ENCODE measurements at places on chromosomes 12 and 14. TPM values are rescaled to one million over a fixed set of nuclear protein-coding genes. Genes with fewer than 3 reads are reported as not detected.

TGM1 gene
- 11.4 TPM for total RNA-seq

DPF3 gene
- total RNA-seq = 3.7 TPM

NRXN3 gene
- total RNA-seq = not detected

KRT81 gene
- total RNA-seq = not detected

PAH gene
- 0.25 TPM for total RNA-seq

ALDH1L2 gene
- 0.32 TPM for total RNA-seq

CD163 gene
- total RNA-seq = 1.1 TPM

BTBD6 gene
- 36.1 TPM for total RNA-seq

TC2N gene
- 10.4 TPM for total RNA-seq

MANSC1 gene
- 0.73 TPM for total RNA-seq

LRRC10 gene
- total RNA-seq = not detected

DNA sequence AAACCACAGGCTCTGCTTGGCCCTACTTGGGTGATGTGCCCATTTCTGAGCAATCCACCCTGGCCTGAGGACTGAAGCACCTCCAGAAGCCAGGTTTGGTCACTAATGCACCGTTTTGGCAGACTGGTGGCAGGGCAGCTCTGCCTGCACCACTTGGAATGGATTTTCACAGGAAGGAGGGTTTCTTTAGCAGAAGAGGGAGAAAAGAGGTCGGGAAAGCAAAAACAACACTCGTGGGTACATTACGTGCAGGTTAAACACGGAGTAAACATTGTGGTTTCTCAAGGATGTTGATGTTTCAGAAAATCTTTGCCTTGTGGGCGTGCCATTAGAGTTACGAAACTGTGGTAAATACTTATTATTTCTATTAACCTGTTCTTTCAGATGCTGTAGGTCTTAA lies 70.8 kb downstream of the KCNA5 start:
- DNase-seq = no peak
- no peaks in the 10 kb centered on the region for H3K27me3 ChIP-seq
- H3K27ac ChIP-seq = no peak overlapping the region
- no peaks in the 10 kb centered on the region for H3K4me1 ChIP-seq
- no peak overlapping the region for H3K4me3 ChIP-seq
- no peaks in the 10 kb centered on the region for H3K36me3 ChIP-seq

DNA sequence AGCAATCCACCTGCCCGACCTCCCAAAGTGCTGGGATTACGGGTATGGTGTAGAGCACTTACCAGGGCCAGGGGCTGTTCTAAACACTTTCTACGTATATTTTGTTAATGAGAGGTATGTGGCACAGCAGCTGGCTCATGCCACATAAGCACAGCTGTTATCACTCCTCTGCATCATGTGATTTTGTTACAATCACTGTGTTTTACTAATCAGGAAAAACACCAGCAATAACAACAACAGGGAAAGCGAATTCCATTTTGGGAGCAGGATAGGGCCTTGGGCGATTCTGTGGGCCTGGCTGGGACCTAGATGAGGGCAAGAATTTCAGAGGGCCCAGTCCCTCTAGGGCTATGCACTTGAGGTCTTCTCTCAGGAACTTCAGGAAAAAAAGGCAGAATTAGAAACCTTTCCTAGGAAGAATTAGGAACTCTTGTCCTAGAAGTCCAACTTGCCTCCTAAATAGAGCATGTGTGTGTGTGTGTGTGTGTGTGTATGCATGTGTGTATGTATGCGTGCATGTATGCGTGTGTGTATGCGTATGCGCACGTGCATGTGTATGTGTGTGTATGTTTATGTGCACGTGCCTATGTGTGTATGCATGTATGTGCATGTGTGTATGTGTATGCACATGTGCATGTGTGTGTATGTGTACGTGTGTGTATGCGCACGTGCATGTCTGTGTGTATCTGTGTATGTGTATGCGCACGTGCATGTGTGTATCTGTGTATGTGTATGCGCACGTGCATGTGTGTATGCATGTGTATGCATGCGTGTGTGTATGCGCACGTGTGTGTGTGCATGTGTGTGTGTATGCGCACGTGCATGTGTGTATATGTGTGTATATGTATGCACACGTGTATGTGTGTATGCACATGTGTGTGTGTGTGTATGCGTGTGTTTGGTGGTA lies 41.8 kb upstream of the CORO1C start:
- no peak overlapping the region for H3K4me3 ChIP-seq
- DNase-seq = no peak
- peaks cover 15% of the 10 kb centered on the region for H3K4me1 ChIP-seq
- H3K27ac ChIP-seq = no peak overlapping the region
- no peaks in the 10 kb centered on the region for H3K27me3 ChIP-seq
- H3K36me3 ChIP-seq = no peaks in the 10 kb centered on the region

- H3K27ac ChIP-seq = no peak overlapping the region
- peaks cover 5% of the 10 kb centered on the region for H3K27me3 ChIP-seq
- no peaks in the 10 kb centered on the region for H3K36me3 ChIP-seq
- no peaks in the 10 kb centered on the region for H3K4me1 ChIP-seq
These were observed 5.9 kb downstream of the GPRC5A start for GRCh38 chr12:12897302-12897701.

DNA sequence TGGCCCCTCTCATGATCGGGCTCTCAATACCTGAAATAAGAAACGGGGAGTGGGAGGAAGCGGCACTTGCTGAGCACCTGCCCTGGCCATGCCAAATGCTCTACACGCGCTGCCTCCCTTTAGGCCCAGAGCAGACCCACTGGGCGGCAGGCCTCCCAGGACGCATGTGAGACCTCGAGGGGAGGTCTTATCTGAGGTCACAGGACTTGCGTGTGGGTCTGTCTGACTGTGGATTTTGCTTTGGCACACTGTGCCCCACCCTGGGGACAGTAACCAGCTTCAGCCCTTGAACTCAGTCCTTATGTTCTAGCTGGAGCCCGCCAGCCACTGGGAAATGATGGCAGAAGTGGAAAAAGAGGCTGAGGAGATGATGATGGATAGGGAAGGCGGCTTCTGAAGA lies 91.8 kb downstream of the RBM19 start:
- H3K27me3 ChIP-seq = no peaks in the 10 kb centered on the region
- no peak overlapping the region for H3K4me3 ChIP-seq
- H3K4me1 ChIP-seq = no peaks in the 10 kb centered on the region
- no peak overlapping the region for H3K27ac ChIP-seq
- H3K36me3 ChIP-seq = no peaks in the 10 kb centered on the region
- no peak for DNase-seq

DNA sequence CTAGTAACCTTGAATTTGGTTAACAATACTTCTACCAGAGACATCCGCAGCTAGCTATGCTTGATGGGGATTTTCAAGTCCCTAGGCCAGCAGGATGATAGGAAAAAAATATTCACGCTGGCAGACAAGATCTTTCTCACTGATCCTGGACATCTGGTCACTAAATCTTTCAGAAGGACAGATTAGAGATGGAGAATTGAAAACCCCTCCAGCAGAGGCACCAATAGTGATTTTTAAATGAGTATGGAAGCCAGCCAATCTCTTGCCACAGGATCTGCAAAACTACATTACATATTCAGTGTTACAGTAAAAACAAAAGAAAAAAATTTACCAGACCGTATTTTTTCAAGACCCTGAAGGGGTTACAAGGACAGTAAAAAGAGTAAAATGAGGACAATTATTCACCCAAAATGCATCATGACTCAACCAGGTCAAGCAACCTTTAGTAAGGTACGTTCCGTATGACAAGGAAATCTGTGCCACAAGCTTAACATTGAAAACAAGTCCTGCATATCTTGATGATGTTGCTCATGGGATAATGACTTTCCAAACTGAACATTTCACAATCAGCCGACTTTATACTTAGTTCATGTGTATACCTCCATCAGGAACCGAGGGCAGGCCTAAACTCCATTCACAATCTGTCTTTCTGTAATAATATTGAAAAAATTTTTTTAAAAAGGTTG lies 239.5 kb downstream of the GXYLT1 start:
- DNase-seq = no peak
- no peaks in the 10 kb centered on the region for H3K36me3 ChIP-seq
- H3K27me3 ChIP-seq = no peaks in the 10 kb centered on the region
- no peaks in the 10 kb centered on the region for H3K4me1 ChIP-seq

- H3K27me3 ChIP-seq = no peaks in the 10 kb centered on the region
- H3K4me1 ChIP-seq = no peaks in the 10 kb centered on the region
- no peak overlapping the region for H3K4me3 ChIP-seq
- DNase-seq = no peak
- no peak overlapping the region for H3K27ac ChIP-seq
- H3K36me3 ChIP-seq = no peaks in the 10 kb centered on the region
These were observed 11.6 kb downstream of the WNT5B start for GRCh38 chr12:1640328-1641234.

DNA sequence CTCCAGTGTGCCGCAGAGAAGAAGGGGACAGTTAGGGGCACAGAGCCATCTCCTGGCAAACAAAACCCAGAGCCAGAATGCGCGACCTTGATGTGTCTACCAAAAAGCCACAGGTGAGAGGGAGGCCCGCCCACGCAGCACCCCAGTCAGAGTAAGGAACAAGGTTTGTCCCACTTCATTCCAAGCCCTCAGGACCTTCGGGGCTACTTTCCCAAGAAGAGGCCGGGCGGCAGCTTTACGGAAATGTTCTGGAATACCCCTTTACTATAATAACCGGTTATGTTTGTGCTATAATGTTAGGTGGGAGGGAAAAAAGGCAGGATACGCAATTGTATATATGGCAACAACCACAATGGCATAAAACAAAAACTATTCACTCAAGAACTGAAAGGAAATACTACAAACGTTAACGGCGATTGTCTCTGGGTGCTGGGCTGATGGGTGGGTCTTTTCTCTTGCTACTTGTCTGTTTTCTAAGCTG lies 12.3 kb downstream of the CCDC88C start:
- H3K4me1 ChIP-seq = peaks cover 80% of the 10 kb centered on the region
- H3K27me3 ChIP-seq = no peaks in the 10 kb centered on the region
- no peak for DNase-seq
- no peak overlapping the region for H3K27ac ChIP-seq

- no peaks in the 10 kb centered on the region for H3K27me3 ChIP-seq
- H3K36me3 ChIP-seq = no peaks in the 10 kb centered on the region
- no peak overlapping the region for H3K4me3 ChIP-seq
- no peak for DNase-seq
These were observed 76.5 kb upstream of the AMIGO2 start for GRCh38 chr12:47156167-47156736.

GRCh38 chr12:56001487-56002100 lies 4.5 kb downstream of the SUOX start:
- no peak overlapping the region for H3K4me3 ChIP-seq
- no peak overlapping the region for H3K27ac ChIP-seq
- no peaks in the 10 kb centered on the region for H3K36me3 ChIP-seq
- peaks cover 9% of the 10 kb centered on the region for H3K4me1 ChIP-seq

All from B cell (primary cell).